ENCODE measurements at places on chromosomes 3 and 15.

DNA sequence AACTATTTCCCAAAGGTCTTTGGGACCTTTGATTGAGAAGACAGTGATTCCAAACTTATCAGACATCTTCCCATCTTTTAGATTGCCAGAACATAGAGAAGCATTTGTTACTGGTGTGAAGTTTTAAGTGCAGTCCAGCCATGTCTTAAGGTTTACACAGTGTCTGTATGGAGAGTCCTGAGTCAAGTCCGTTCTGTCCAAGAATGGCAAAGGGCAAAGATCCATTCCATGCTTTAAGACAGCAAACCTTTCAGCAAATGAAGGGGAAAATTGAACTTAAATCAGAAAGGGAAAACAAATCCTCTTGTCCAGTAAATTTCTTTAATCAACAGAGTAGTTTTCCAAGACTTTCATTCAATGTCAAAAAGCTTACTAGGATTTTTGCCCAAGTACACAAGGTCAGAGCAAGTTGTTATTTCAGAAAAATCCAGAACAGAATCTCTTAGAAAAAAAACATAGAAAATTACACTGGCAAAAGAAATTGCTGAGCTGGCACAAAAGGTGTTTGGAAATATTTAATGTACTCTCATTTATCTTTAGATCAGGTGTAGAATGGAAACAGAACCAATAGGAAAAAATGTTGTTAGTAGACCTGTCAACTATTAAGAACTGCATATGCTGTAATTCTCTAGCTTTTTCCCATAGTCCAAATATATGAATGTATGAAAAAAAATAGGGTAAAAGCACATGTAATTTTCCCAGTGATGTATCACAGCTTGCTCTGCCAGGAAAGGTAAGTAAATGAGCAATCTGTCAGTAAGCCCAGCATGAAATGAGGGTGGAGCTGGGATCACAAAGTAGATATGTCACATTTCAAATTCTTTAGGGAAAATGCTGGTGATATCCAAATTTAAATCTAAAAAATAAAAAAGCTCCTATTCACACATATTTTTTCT, 1099.9 kb downstream of the TUSC7 start:
- no peak for DNase-seq

- peak; percentile 32 for DNase-seq
These were observed 17.3 kb upstream of the HRH1 start for GRCh38 chr3:11136830-11137626.

DNA sequence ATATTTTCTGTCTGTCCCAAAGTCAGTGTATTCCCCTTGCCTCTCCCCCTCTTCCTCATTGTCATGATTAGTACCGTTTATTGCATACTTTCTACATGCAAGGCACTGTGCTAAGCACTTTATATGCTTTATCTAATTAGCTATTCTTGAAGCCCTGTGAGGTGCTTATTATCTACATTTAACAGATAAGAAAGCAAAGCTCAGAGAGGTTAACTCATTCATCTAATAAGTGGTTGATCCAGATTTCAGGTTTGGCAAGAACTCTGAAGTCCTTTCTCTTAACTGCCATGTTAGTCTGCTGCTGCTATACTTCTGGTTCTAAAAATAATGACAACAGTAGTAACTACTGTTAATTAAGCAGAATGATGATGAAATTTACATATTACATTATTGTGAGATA, 13.5 kb downstream of the IQGAP1 start:
- DNase-seq: no peak

DNA sequence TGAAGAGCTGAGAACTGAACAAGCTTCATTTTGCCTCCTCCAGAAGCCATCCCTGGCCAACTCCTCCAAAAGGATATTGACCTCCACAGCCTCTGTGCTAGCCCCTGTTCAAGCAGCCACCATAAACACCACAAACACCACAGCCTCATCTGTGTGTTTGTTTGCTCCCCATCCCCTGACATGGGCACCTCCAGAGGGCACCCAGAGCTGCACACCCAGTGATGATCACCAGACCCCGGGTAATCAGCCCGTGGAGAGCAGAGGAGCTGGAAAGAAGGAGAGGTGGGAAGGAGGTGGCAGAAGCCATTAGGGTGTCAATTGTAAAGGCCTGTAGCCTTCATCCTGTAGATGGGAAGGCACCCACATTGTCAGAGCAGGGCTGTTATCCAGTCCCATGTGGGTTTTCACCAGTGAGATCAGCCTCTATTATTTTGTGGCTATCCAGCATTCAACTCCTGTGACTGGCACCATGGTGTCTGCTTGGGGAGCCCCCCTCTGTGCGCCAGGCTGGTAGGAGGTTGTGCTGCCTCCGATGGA, 6.8 kb upstream of the WNT7A start:
- DNase-seq: no peak

DNA sequence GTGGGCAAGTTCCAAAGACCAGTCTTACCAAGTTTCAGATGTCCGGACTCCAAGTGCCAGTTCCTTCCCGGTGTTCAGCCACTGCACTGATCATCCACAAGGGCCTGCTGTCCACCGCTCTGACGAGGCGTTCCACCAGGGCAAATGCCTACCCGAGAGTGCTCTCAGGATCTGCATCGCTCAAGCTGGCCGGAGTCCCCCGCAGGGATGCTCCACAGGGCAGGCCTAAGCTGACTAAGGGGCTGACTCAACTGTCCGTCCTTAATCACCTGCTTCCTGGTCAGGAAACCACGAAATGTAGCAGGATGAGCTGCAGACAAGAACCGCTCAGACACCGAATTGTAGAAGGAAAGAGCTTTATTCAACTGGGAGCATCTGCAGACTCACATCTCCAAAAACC, 341.6 kb downstream of the KCNH8 start:
- no peak for DNase-seq

GRCh38 chr3:156479604-156480003, 75.3 kb downstream of the SSR3 start:
- DNase-seq: no peak

DNA sequence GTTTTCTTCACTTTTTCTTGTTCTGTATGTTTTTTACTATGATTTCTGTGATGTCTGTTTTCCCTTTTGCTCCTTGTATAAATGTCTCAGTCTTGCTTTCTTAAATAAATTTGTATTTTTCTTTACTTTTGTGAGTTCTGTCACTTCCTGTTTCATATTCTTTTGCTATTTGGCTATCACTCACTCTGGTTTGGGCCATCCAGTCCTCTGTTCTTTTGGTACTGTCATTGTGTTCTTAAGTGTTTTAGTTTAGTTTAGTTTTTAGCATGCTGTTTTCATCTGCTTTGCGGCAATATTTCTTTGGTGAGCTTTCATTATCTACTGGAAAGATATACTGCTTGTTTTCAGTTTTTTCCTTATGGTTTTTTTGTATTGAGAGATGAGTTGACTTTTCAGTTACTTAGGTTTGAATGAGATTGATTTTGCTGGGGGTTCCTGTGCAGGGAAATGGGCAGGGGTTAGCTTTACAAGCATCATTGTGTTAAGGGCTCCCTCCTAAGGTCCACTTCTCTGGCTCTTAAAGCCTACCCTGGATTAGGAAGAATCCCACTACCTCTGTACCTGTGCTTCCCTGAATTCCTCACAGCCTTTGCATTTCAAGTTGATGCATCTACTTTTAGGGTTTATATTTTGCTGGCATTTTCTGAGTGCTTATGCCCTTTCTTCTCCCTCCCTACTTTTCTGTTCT, 35.1 kb downstream of the PDCD6IP start:
- DNase-seq: no peak
